ENCODE measurements at places on chromosomes 4 and X.

DNA sequence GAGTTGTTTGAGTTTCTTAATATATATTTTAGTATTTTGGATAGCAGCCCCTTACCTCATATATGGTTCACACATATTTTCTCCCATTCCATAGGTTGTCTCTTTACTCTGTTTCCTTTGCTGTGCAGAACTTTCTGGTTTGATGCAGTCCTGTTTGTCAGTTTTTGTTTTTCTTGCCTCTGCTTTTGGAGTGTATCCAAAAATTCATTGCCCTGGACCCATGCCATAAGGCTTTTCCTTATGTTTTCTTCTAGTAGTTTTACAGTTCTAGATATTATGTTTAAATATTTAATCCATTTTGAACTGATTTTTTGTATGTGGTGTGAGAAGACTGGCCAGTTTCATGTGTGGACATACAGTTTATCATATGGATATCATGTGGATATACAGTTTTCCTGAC lies 58.5 kb upstream of the NUDT6 start:
- no peak for DNase-seq

GRCh38 chr4:165288639-165289422 lies 38.6 kb upstream of the MSMO1 start:
- no peak for DNase-seq

- DNase-seq = no peak
Measured at GRCh38 chr4:39763714-39764572, 66.0 kb downstream of the UBE2K start.

GRCh38 chr4:167966143-167966542 lies 126.2 kb upstream of the ANXA10 start:
- no peak for DNase-seq

GRCh38 chr4:21130606-21131005 lies 430.3 kb downstream of the PACRGL start:
- DNase-seq = no peak

DNA sequence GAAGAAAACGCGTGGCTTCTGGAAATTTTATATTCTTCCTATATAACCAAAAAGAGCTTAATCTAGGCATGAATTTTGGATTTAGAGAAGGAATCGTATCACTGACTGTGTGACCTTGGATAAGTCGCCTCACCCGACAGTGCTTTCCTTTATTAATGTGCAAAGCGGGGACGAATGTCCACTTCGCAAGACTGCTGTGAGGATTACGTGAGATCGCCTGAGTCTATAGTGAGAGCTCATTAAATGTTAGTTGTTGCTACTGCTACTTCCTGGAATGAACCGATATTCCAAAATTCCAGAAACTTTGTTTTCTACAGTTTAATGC lies 448 bp upstream of the TBC1D8B start:
- DNase-seq = peak; percentile 16

GRCh38 chr4:73573794-73574528 lies 46.3 kb downstream of the RASSF6 start:
- DNase-seq = peak; percentile 83

GRCh38 chr4:103429283-103429682 lies 231.1 kb upstream of the CENPE start:
- DNase-seq = no peak

- DNase-seq = no peak
Measured at GRCh38 chr4:142168181-142168580, 531.8 kb downstream of the IL15 start.

GRCh38 chr4:3136454-3136853 lies 62.0 kb downstream of the HTT start:
- no peak for DNase-seq

- no peak for DNase-seq
Measured at GRCh38 chr4:173332963-173333657, 1.0 kb downstream of the HMGB2 start.

All from body of pancreas (tissue), 4 donors.